ENCODE measurements at places on chromosomes 2 and 18. TPM values are rescaled to one million over a fixed set of nuclear protein-coding genes. Genes with fewer than 3 reads are reported as not detected.

The LBX2 gene
- total RNA-seq, result 1.0 TPM

The SDC1 gene
- total RNA-seq, result 0.21 TPM

The MFSD6 gene
- total RNA-seq, result 26.7 TPM

The ERICH2 gene
- total RNA-seq, result 1.2 TPM

The LRP2 gene
- total RNA-seq, result 2.9 TPM

The PROC gene
- total RNA-seq, result not detected

The TBR1 gene
- not detected for total RNA-seq

The PDE11A gene
- total RNA-seq, result 0.24 TPM

The TMEM163 gene
- 11.6 TPM for total RNA-seq

The AQP12A gene
- total RNA-seq, result not detected

The MAP2 gene
- 6.6 TPM for total RNA-seq

The ALK gene
- 0.26 TPM for total RNA-seq

The IGFBP2 gene
- 185 TPM for total RNA-seq

The NT5C1B gene
- total RNA-seq, result not detected

The ARHGAP25 gene
- total RNA-seq, result 11.0 TPM

The ST8SIA5 gene
- total RNA-seq, result 2.5 TPM

The IL36G gene
- not detected for total RNA-seq

The CDK5R2 gene
- not detected for total RNA-seq

The GKN2 gene
- not detected for total RNA-seq

The FAM237A gene
- not detected for total RNA-seq

The RNF103 gene
- 32.2 TPM for total RNA-seq

The PROM2 gene
- 0.84 TPM for total RNA-seq

The TRPM8 gene
- not detected for total RNA-seq

The G6PC2 gene
- not detected for total RNA-seq

The FOSL2 gene
- total RNA-seq, result 140 TPM

The DSC1 gene
- 32.9 TPM for total RNA-seq

The C2orf66 gene
- not detected for total RNA-seq

The CFAP221 gene
- 0.97 TPM for total RNA-seq

The SATB2 gene
- 2.4 TPM for total RNA-seq

The CCDC102B gene
- total RNA-seq, result 8.6 TPM

The IL36A gene
- not detected for total RNA-seq

The RDH14 gene
- 35.7 TPM for total RNA-seq

The EN1 gene
- total RNA-seq, result not detected

The ALPI gene
- not detected for total RNA-seq

The NYAP2 gene
- not detected for total RNA-seq

The EFR3B gene
- total RNA-seq, result 8.7 TPM

The TEKT4 gene
- total RNA-seq, result 0.15 TPM

The TUBA3E gene
- total RNA-seq, result 6.0 TPM

The HNMT gene
- 19.0 TPM for total RNA-seq

The ATP5F1A gene
- 1,121 TPM for total RNA-seq

The ARHGAP15 gene
- total RNA-seq, result 7.2 TPM

The CDH2 gene
- 178 TPM for total RNA-seq

The PAX8 gene
- total RNA-seq, result 0.13 TPM

The SULT1C4 gene
- 4.5 TPM for total RNA-seq

The IGFBP5 gene
- total RNA-seq, result 88.5 TPM

The IMPACT gene
- total RNA-seq, result 18.9 TPM

The ABCG5 gene
- total RNA-seq, result not detected

The HOXD12 gene
- total RNA-seq, result not detected

The NETO1 gene
- total RNA-seq, result not detected

The CHRND gene
- not detected for total RNA-seq

The ERMN gene
- total RNA-seq, result not detected

The FEV gene
- total RNA-seq, result not detected

The MOCOS gene
- 1.4 TPM for total RNA-seq

The CREG2 gene
- not detected for total RNA-seq

The LYPD1 gene
- total RNA-seq, result 0.34 TPM

The KCNG2 gene
- total RNA-seq, result 0.15 TPM

The DOCK10 gene
- 5.0 TPM for total RNA-seq

Data from left cardiac atrium (tissue), 4 donors.